ENCODE measurements at places on chromosomes 7 and 10. TPM values are rescaled to one million over a fixed set of nuclear protein-coding genes. Genes with fewer than 3 reads are reported as not detected.
A peak's percentile ranks its signal among the peaks of the same experiment; 100 is the strongest.

- DNase-seq, result no peak
Observed at GRCh38 chr7:95411036-95411435, 14.9 kb upstream of the PON3 start.

- DNase-seq, result no peak
Observed at GRCh38 chr7:94088560-94088959, 84.4 kb upstream of the BET1 start.

DNA sequence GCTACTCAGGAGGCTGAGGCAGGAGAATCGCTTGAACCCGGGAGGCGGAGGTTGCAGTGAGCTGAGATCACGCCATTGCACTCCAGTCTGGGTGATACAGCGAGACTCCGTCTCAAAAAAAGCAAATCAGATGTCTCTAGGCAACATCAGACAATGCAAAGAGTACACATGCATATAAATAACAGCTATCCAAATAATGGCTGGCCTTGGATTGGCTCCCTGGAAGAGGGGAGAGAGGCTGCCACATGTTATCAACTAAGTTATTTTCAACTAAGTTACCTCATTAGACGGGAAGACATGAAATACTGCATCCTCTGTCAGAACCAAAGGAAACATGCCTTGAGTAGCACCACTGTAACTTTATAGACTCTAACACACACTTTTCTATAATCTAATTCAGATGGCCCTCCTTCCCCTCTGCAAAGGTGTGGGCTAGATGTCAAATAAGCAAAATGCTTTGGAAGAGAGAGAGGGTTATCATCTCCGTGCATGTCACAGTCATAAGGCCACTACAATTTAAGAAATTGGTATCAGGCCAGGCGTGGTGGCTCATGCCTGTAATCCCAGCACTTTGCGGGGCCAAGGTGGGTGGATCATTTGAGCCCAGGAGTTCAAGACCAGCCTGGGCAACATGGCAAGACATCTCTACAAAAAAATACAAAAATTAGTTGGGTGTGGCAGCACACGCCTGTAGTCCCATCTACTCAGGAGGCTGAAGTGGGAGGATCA, 22.5 kb upstream of the SPOCK2 start:
- no peak for DNase-seq

Gene CPN1
- polyA plus RNA-seq, result not detected

DNA sequence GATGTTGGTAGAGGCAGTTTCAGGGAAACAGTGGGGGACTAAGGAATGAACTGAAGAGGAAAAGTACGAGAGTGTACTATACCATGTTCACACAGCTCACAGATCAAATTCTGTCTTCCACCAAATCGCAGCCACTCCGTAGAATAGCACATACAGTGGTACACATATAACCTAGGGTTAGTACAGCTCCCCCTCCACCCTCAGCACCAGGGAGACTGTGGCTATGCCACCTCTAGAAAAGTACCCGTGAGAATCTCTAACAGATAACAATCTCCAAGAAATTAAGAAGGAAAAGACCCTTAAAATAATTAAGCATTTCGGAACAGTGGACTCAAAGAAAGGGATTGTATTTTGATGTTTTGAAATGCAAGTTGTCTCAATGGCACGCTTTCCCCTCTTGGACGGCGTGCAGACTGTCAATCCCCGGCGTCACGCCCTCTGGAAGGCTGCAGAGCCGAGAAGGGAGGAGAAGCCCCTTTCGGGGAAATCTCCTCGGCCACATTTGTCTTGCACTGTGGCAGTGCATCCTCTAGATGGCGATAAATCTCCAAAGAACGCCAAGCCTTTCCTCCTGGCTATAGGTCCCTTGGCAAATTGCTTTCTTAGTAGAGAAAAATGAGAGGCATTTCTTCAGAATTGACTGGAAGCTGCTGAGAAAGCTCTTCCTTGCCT, 345.0 kb downstream of the REEP3 start:
- peak; percentile 72 for DNase-seq

DNA sequence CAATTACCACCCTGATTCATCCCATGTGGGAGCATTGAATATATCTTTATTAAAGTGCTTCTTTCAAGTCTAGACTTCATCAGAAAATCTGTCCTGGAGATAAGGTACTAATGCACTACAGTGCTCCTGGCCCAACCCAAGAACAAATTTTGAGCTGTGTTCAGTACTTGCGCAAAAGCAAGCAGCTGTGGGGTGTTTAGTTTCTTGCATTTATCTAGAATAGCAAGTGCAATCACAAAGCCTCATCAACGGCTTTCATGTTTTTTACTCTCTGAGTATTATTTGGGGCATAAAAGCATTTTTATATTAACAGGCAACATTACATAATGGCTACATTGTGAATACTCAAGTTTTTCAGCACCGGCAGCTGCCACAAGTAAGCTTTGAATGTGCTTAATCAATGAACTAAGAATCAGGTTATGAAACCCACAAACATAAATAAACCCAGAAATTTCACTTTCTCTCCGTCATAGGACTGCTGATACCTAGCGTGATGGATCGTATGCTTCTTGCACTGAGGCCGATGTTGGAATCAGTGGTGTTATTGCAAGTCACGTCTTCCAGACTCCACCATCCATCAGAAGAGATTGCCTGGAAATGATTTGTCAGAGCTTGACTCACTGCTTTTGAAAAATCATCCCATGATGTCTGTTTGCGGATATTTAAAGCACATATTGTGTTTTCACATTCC, 113.1 kb downstream of the CTTNBP2 start:
- no peak for DNase-seq

- no peak for DNase-seq
Observed at GRCh38 chr10:43452356-43452914, 15.5 kb downstream of the ZNF487 start.

DNA sequence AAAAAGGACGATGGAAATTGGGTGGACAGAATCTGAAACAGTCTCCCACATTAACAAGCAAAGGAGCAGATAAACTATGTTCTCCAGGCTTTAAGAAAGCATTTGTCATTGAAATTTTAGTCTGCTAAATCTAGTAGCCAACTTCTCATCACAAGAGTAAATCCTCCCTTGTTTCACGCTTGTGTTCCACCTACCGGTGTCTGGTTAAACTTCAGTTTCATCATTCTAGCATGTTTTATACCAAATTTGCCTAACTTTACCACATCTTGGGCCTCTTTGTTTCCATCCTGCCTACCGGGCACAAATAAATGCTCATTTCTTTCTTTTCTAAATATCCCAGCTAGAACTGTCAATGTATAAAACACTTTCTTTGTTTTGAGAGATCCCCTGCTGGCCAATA, 5.8 kb downstream of the LIPA start:
- DNase-seq, result no peak

DNA sequence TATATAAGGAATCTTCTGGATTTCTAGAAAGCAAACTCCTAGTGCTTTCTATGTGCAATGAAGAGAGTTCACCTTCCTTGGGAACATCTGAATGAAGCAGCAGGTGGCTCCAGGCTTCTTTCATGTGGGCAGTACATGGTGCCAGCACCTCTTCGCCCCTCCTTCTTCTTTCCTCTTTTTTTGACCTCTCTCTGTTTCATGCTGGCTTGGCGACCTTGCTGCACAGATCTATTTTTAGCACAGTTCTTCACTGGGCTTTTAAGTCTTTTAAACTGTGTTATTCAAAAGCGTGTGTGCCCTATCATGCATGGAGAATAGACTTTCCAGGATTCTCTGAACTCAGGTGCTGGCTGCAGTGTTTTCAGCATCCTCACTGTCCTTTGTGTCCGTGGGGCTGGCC, 400.3 kb upstream of the PRKCQ start:
- no peak for DNase-seq

DNA sequence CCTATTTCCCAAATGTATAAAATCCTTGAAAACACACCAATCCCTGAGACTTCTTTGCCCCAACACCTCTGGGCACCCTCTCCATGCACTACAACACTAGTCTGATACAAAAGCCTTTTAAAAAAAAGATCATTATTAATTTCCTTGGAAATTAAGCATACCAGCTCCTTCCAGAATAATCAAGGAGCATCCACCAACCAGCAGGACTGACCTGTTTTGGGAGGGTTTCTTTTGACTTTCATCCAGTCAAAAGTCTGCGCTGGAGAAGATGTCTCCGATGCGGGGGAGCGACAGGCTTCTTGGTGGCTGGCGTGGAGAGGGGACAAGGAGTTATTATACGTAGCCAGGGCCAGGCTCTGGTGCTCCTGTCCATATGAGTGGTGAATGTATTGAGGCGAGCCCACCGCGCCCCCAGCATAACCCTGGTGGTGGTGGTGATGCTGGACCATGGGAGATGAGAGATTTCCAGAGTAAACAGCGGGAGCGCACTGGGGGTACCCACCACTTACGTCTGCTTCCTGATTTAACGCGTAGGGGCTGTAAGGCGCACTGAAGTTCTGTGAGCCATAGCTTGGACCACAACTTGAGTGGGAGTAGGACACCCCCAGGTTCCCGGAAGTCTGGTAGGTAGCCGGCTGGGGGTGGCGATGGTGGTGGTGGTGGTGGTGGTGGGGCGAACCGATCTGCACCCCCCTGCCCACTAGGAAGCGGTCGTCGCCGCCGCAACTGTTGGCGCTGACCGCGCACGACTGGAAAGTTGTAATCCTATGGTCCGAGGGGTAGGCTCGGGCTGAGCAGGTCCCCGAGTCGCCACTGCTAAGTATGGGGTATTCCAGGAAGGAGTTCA, 527 bp downstream of the HOXA1 start:
- DNase-seq, result no peak

DNA sequence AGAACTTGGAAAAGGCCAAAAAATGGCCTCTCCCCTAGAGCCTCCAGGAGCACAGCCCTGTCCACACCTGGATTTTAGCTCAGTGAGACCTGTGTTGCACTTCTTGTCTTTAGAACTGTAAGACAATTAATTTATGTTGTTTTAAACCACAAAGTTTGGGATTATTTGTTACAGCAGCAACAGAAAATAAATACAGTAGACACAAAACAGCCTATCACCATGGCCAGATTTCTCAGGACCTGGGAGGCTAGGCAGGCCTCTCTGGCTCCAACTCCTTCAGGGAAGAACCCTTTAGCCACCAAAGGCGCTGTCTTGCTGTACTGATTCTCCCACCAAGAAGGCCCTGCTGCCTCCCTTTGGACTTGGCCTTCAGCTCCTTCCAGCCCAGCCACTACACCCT, 54.1 kb upstream of the PSAP start:
- DNase-seq, result no peak

GRCh38 chr7:98621573-98622482, 4.7 kb downstream of the NPTX2 start:
- no peak for DNase-seq

Gene CCL24
- polyA plus RNA-seq, result not detected

GRCh38 chr7:150838965-150839650, 13.2 kb upstream of the AOC1 start:
- no peak for DNase-seq

DNA sequence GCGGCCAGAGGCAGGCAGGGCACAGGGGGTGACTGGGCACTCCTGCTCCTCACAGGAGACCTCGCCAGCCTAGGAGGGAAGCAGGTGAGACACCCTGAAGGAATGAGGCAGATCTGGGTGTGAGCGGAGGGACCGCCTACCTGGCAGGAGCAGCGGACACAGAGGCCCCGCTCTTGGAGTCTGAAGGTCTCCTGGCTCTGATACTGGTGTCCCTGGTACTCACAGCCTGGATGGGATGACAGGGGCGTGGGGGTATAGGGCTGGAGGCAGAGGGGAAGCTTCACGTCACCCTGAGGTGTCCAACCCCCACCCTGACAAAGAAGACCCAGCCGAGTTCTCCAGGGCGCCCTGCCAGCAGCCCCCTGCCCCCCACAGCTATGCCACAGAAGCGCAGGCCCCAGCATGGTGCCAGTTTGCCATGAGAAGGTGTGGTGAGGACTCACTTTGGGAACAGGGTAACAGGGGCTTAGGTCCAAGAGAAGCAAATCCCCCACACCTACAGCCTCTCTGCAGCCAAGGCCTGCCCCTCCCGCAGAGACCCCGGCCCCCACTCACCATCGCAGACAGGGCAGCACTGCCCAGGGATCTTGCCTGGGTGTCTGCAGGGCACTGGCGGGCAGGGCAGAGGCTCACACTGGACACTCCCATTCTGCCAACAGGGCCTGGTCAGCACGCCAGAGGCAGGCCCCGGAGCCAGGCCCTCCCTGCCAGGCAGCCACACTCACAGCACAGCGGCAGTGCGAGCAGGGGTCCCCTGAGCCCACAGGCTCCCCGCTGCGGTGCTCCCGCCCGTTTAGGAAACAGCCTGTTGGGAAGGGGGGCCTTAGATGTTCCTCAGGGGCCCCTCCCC, 17.0 kb downstream of the KCP start:
- DNase-seq, result no peak

DNA sequence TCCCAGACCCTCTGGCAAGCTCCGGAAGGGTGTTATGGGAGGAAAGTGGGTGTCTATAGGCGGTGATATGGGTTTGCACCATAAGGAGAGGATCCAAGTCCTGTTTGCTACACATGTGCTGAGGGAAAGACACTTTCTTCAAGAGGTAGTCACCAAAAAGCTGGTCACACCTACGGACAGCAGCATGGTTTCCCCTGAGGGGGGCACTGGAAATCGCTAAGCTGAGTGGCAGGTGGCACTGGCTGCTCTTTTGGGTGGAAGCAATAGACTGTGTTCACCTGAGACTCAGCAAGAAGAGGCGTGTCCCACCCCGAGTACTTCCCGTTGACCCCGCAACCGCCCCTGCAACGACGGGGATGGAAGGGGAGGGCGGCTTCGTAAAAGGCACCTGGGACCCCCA, 1.8 kb upstream of the FOXI2 start:
- DNase-seq, result no peak

Gene C10orf143
- 4.0 TPM for polyA plus RNA-seq

GRCh38 chr7:151122796-151123157, 36.5 kb downstream of the AGAP3 start:
- peak; percentile 52 for DNase-seq

Gene FAM24B
- 1.2 TPM for polyA plus RNA-seq

- DNase-seq, result no peak
Observed at GRCh38 chr10:11661441-11661840, 50.0 kb upstream of the USP6NL start.

GRCh38 chr7:76234931-76235441, 33.3 kb downstream of the SRRM3 start:
- DNase-seq, result peak; percentile 77

Gene CLEC5A
- 0.27 TPM for polyA plus RNA-seq

- peak; percentile 68 for DNase-seq
Observed at GRCh38 chr10:86658261-86658741, 4.0 kb downstream of the OPN4 start.

Gene HPSE2
- 0.09 TPM for polyA plus RNA-seq

Gene NANOS1
- 4.3 TPM for polyA plus RNA-seq

DNA sequence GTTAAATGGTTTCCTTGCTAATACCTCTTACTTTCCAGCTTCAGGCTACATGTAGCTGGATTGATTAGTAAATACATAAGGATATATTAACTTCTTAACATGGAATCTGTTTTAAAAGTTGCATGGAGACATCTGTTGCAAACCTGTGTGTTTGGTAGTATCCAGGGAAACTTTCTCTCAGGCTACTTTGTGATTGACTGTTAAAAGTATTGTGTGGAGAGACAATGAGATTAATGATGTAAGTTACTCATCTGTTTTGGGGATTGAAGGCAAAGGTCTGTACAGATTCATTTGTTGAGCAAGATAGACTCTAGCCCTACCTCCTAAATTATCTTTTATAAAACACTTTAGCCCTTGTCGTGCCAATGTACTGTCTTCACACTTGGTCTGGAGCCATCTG, 6.6 kb downstream of the CREB5 start:
- DNase-seq, result no peak

Measured in right cardiac atrium (tissue), 5 donors.